ENCODE measurements at places on chromosomes 3 and 15. TPM values are rescaled to one million over a fixed set of nuclear protein-coding genes. Genes with fewer than 3 reads are reported as not detected.
A peak's percentile ranks its signal among the peaks of the same experiment; 100 is the strongest.

DNA sequence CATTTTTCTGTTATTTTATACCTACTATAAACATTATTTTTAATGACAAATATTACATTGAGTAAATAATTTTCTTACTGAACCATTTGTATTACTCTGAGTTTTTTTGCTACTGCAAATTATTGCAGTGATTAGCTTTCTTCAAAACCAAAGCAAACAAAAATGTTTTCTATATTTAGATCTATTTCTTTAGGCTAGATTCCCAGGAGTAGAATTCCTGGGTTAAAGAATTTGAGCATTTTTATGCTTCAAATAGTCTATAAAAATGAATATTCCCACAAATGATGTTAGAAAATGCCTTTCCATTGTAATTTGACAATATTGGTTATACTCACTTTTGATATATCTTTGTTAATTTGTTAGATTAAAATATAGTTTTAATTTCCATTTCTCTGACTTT, 76.8 kb downstream of the LEKR1 start:
- H3K27me3 ChIP-seq = no peaks in the 10 kb centered on the region
- H3K36me3 ChIP-seq = no peaks in the 10 kb centered on the region
- DNase-seq = no peak
- H3K4me1 ChIP-seq = no peaks in the 10 kb centered on the region

- H3K4me3 ChIP-seq = no peak overlapping the region
- no peaks in the 10 kb centered on the region for H3K36me3 ChIP-seq
- DNase-seq = no peak
- no peaks in the 10 kb centered on the region for H3K4me1 ChIP-seq
Measured at GRCh38 chr3:150117076-150117475, 146.4 kb upstream of the PFN2 start.

- no peak overlapping the region for H3K27ac ChIP-seq
- no peaks in the 10 kb centered on the region for H3K27me3 ChIP-seq
- no peaks in the 10 kb centered on the region for H3K4me1 ChIP-seq
- no peaks in the 10 kb centered on the region for H3K36me3 ChIP-seq
- H3K4me3 ChIP-seq = no peak overlapping the region
Measured at GRCh38 chr15:27592036-27592760, 506.9 kb downstream of the OCA2 start.

DNA sequence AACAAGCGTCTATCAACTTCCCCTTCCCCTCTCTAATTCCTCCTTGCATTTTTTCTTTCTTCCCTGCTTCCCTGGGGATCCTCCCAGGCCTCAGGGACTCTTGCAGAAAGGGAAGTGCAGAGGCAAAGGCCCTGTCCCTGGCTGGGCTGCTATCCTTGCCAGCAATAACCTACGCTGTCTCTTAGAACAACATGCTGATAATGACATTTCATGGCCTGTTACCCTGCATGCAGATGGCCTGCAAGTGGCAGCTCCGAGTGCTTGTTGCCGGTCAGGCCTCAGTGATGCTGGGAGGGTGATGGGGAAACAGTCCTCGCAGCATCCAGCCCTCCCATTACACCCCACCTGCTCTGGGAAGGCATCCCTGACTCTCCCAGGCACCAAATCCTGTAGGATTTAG, 167.6 kb downstream of the RAB11A start:
- no peaks in the 10 kb centered on the region for H3K4me1 ChIP-seq
- H3K27ac ChIP-seq = no peak overlapping the region
- DNase-seq = no peak
- no peak overlapping the region for H3K4me3 ChIP-seq
- H3K27me3 ChIP-seq = peaks cover 7% of the 10 kb centered on the region

- H3K4me3 ChIP-seq = no peak overlapping the region
- H3K27ac ChIP-seq = no peak overlapping the region
- H3K36me3 ChIP-seq = no peaks in the 10 kb centered on the region
- H3K4me1 ChIP-seq = no peaks in the 10 kb centered on the region
Measured at GRCh38 chr3:159451067-159451466, 537.6 kb upstream of the IL12A start.

DNA sequence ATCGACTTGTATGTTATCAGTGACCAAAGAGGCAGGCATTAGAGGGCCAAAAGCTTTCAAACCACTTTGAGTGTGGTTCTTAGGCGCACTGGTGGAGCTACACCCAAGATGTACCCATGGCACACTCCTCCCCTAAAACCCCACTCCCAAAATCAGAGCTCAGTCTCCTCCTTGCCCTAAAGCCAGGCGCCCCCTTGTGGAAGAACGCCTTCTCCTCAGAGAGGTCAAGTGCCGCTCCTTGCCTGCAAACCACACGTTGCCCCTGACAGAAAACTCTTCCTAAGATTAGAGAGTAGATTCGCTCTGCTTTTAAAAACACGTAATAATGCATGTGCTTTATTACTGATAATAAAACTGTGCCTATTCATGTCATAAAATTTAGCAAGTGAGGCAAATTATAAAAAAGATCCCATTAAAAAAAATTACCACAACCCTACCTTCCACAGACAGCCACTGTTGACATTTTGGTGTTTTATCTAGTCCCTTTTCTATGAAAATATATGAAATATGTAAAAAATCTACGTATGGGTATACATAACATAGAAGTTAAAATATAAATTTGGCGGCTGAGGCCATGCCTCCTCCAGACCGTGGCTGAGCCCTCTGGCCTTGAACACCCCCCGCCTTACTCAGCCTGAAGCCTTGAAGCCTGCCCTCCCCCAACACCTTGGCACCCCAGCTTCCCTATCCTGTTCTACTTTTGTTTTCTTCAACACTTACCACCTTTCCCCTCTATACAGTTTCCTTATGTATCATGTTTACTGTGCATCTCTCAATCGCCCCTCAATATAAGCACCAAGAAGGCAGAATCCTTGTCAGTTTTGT, 33.5 kb downstream of the BCL2L10 start:
- no peak overlapping the region for H3K27ac ChIP-seq
- peak; percentile 55 for DNase-seq
- no peaks in the 10 kb centered on the region for H3K27me3 ChIP-seq
- H3K36me3 ChIP-seq = no peaks in the 10 kb centered on the region

- H3K36me3 ChIP-seq = no peaks in the 10 kb centered on the region
- no peak overlapping the region for H3K4me3 ChIP-seq
- no peak overlapping the region for H3K27ac ChIP-seq
- H3K4me1 ChIP-seq = no peaks in the 10 kb centered on the region
- DNase-seq = no peak
Measured at GRCh38 chr3:123818921-123819429, 65.2 kb downstream of the MYLK start.

GPR27 gene
- total RNA-seq = not detected

P4HTM gene
- total RNA-seq = 20.1 TPM

Measured in gastrocnemius medialis (tissue), 4 donors.